ENCODE measurements at places on chromosomes 5 and 9. TPM values are rescaled to one million over a fixed set of nuclear protein-coding genes. Genes with fewer than 3 reads are reported as not detected.

Gene F2RL2
- 1.00 TPM for polyA plus RNA-seq

Gene IRX1
- polyA plus RNA-seq: not detected

Gene C5orf34
- polyA plus RNA-seq: 1.3 TPM

Gene BICD2
- 20.1 TPM for polyA plus RNA-seq

Gene TRIM52
- 19.4 TPM for polyA plus RNA-seq

Gene IFNA8
- polyA plus RNA-seq: not detected
